ENCODE measurements at places on chromosomes 16 and 17.

DNA sequence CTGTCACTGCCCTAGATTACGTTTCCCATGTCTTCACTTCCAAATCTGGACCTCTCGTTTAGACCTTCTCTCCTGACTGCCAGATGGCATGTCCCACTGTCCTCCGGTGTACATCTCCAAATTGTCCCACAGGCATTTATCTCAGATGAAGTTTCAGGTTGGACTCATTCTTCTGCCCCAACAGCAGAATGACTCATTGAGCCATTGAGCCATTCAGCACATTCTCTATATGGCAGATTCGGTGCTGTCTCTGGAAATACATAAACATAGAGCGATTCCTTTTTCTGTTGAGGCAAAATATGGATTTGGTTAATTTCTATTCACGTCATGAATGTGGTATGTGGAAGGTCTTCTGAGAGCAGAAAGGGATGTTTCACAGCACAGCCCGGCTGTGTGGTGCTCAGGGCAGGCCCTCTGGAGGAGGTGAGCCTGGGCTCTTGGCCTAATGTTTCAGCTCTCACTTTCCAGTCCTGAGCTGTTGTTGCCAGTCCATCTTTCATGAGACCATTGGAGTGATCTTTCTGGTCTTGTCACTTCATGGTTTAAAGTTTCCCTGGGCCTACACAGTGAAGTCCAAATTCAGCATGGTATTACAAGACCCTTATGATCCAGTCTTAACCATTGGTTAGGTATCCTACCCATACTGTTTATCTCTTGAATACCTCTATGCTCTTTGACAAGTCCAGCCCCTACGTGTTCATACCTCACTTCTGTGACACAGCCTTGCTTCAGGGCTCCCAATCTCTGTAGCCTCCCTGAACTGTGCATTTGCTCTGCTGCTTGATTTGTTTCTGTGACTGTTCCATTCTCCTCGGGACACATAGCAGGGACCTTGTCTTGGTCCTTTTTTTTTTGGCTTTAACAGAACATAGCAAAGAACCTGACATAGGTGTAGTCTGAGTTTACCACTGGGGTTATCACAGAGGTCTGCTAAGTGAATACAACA lies 15.9 kb downstream of the HAPSTR1 start:
- no peak for DNase-seq

- DNase-seq: no peak
Measured at GRCh38 chr17:57136355-57136754, 51.3 kb downstream of the AKAP1 start.

DNA sequence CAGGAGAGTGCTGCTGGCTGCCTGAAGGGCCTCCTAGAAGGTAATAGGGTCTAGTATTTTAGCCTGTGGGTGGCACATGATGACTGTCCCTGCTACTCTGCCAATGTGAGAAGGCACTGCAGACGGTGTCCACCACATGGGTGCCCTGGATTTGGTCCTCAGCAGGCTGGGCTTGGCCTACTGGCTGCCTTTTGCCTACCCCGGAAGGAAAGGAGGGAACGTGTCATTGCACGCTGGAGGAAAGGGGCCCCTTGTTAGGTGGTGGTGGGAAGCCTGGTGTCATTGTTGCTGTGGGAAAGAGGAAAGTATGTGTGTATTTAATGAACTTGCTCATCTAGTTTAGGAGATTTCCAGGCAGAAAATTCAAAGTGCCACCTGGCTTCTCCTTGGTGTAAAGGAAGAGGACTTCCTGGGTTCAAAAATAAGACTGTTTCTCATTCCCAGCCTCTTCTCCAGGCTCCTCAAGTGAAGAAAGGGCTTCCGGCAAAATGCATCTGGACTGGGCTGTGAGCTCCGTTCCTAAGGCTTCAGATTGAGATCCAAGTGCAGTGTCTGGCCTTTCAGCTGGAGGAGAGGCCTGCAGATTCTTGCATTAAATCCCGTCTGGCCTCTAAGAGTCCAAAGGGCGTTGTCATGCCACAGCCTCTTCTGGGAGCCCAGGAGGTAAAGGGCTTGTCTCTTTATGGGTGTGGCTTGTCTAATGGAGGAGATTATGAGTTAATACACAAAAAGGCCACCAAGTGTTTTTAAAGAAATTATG lies 55.1 kb downstream of the RPTOR start:
- no peak for DNase-seq

DNA sequence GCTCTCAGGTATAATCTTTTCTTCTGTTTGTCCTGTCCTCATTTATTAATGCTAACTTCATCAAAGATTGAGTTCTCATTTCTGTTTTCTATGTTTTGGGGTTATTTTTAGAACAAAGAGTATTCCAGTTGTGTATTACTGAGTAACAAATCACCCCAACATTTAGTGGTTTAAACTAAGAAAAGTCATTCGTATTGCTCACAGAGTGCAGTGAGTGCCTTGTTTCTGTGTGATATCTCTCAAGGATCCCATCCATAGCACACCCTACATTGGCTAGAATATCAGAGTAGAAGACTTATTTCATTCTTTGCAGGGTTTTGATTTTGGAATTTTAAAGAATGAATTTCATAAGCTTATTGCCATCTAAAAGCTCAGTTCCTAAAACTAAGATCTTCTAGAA lies 72.1 kb downstream of the VMP1 start:
- DNase-seq: no peak

DNA sequence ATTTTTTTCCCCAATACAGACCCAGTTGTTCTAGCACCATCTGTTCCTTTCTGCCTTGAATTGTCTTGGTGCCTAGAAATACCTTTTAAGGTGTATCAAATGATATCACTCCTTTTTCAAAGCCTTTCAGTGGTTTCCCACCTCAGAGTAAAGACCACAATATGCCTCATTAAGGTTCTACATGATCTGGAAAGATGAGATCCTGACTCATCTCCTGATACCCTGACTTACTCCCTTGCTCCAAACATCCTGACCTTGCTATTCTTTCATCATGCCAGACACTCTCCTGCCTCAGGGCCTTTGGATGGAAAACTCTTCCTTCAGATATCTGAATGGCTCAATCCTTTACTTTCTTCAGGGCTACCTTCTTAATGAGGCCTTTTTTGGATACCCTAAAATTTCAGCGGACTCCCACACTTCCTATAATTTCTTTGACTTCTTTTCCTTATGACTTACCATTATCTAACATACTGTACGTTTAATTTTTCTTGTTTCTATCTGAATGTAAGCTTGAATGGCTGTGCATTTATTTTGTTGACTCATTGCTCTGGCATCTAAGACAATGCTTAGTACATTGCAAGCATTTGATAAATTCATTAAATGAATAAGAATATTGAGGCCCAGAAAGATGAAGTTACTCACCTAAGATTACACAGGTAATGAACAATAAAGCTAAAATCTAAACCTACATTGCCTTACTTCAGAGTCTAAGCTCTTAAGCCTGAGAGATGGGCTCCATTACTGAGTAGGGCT lies 19.2 kb downstream of the FLOT2 start:
- no peak for DNase-seq

GRCh38 chr17:1961189-1961588 lies 63.9 kb downstream of the RTN4RL1 start:
- no peak for DNase-seq

DNA sequence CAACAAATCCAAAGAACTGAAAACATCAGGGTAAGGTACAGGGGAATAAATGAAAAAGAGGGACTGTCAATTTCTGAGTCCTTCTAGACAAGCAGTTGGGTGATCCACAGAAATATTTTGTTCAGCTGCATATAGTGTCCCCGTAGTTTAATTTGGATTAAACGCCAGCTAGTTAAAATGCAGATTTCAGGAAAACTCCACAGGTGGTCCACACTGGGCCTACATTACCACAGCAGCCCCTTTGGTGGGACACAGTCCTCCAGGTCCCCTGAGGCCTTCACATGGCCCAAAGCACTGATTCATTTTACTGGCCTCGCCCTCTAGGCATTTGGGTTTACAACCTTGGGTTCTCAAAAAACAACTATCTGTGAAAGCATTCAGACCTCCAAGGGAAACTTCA lies 4.6 kb downstream of the ARHGAP17 start:
- DNase-seq: no peak

DNA sequence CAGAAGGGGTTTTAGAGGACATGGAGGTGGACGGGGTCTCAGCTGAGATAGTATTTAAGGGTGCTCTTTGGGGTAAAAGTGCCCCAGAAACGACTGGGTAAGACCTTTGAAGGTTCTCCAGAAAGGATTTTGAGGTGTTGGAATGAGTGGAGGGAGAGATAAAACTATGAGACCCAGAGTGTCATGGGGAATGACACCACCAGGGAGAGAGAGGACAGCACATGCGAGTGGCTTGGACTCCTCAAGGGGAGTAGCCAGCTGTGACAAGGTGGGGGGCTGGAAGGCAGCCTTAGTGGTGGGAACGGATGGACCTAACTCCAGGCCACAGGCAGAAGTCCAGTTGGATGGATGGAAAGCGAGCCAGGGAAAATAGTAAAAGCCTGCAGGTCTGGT lies 19.2 kb upstream of the PITPNM3 start:
- DNase-seq: no peak

GRCh38 chr16:3866703-3867431 lies 13.6 kb downstream of the CREBBP start:
- DNase-seq: no peak

DNA sequence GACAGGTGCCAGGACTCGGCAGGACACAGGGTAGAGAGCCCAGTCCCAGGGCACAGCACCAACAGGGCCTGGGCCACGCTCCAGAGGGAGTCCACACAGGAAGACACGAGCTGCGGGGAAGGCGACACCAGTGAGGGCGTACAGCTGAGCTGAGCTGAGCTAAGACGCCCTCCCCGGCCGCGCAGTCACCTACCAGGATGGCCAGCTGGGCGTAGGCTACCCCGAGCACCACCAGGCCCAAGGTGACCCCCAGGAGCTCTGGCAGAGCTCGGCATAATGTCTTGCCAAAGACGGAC lies 42.6 kb downstream of the TSC2 start:
- DNase-seq: no peak
